ENCODE measurements at places on chromosomes 6 and 20.

DNA sequence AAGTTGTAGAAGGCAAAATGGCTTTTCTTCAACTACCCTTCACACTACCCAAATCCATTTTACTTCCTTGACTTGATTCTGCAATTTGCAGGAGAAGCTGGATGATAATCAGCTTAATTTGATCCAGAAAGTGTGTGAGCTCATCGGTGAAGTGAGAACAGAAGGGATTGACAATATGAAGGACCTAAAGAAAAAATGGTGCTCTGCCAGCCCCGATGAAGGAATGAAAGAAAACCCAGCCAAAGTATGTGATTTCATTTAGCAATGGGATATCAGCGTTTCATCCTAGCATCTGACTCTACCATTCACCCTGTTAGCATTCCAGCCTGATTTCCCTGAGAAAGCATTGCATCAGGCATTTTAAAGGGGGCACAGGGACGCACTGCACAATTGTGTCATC lies 41.5 kb downstream of the CD164 start:
- no peak for DNase-seq

- DNase-seq: no peak
Measured at GRCh38 chr6:143368426-143368825, 82.1 kb downstream of the ADAT2 start.

- DNase-seq: no peak
Measured at GRCh38 chr6:138034229-138034628, 73.0 kb downstream of the PERP start.

GRCh38 chr6:147530132-147531060 lies 21.9 kb downstream of the SAMD5 start:
- DNase-seq: no peak

DNA sequence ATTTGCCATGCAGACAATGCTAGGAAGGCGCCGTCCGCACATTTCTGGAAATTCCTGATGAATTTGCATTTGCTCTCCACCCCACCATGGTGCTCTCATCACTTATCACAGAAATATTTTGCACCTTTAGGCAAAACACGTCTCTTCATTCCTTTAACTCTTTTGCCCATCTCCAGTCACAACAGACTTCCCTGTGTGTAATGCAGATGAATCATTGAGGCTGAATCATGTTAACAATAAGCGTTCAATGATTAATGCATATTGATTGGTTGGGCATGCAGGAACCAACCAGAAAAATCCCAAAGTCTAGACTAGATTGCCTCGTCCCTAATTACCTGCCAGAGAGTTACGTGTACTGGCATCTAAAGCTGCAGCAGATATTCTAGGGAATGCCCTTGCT lies 80.0 kb upstream of the ATXN1 start:
- no peak for DNase-seq

DNA sequence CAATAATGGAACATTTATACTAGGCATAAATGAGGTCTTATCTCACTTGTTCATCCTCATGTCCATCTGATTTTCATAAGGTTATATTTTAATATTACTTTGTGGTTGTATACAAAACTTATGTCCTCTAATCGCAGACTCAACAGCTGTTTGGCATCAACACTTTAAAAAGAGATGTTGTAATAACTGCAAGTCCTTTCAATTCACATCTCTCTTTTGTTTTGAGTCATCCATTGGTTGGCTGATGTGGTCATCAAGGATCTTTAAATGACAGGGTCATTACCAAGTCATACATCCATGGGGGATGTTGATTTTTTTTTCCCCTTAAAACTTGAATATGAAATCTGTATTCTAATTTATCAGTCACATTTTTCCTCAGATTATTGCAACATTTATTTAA lies 299.4 kb upstream of the NRSN1 start:
- no peak for DNase-seq

GRCh38 chr6:2630359-2630758 lies 120.4 kb downstream of the MYLK4 start:
- no peak for DNase-seq

- no peak for DNase-seq
Measured at GRCh38 chr6:153027480-153027879, 25.0 kb upstream of the MTRF1L start.

GRCh38 chr6:84172080-84172479 lies 55.4 kb downstream of the CEP162 start:
- DNase-seq: no peak

DNA sequence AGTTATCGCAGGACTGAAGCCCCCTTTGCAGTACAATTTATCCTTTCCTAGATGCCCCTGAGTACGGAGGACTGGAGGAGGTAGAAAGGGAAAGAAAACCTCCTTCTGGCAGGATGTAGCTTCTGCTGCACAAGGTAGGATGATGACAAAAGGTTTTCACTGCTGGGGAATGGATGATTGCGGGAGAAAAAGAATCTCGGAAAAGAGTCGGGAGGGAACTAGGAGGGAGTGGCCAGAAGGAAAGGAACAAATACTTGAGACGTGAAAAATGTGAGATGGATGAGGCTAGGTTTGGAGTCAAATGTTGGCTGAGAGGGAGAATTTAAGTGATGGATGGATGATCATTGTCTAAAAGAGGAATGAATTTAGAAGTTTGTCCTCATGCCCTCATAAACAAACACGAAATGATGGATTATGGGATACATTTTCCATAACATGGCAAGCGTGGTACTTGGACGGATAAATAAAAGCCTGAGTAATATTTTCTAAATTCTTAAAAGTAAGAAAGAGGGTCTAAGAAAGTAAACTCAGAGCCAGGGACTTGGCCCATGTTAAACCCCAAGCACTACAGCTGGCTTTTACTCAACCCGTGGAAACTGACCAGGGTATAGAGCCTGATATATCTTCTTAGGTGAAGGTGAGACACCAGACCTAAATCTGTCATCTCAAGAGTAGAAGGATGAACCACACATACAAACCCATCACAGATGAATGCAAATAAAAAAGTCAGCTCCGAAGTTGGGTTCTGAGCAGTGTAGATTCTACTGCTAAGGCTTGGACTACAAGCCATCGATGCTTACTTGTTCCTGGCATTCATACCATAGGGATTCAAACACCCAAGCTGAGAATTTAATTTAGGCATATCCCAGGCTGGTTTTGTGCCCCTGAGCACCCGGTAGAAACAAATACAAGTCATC lies 72.4 kb downstream of the HFE start:
- DNase-seq: no peak

- DNase-seq: no peak
Measured at GRCh38 chr6:169988769-169989550, 237.5 kb downstream of the ERMARD start.

- DNase-seq: no peak
Measured at GRCh38 chr6:145015739-145016558, 719.4 kb downstream of the EPM2A start.

- peak; percentile 69 for DNase-seq
Measured at GRCh38 chr6:139135578-139136545, 982 bp downstream of the HECA start.

GRCh38 chr6:132144456-132144855 lies 193.3 kb upstream of the CCN2 start:
- no peak for DNase-seq

GRCh38 chr6:147015674-147016073 lies 188.5 kb upstream of the STXBP5 start:
- DNase-seq: no peak

Measured in amygdala (tissue), 56 donors.